Brain pericyte (primary cell): ENCODE measurements at places on chromosomes 16 and 17.

GRCh38 chr17:17723354-17724261 is 42.4 kb downstream of the RAI1 start:
- DNase-seq, result no peak

- no peak for DNase-seq
These were observed 22.1 kb downstream of the FCSK start for GRCh38 chr16:70476272-70477020.

DNA sequence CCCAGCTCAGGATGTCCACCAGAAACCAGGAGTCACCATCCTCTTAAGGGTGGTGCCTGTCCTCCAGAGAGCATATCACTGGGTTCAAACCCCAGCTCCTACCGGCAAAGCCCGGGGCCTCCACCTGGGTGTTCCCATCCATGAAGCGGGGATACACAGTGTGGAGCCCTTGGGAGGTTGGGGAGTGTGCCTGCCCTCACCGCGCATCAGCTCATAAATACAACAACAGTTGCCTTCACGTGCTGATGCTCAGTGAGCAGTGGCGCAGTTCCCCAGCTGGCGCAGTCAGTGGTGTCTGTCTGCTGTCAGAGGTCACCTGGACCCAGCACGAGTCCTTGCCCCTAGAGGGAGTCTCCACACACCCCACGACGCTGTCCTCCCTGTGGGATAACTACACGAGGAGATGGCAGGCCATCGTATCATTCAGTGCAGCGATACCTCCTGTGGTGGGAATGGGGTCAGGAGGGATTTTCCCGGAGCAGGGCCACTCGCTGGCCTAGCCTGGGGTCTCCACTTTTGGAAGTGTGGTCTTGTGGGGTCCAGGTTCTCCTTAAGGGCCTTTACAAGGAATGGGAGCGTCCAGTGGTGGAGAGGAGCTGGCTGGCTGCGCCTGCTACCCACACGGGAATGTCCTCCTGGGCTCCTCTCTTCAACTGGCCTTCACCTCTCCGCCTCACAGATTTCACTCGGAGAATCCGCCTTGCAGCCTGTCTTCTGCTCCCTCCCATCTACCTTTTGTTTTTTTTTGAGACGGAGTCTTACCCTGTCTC is 2.3 kb upstream of the ELOB start:
- DNase-seq, result no peak

- DNase-seq, result no peak
These were observed 4.0 kb downstream of the SLC35B1 start for GRCh38 chr17:49703557-49704277.

DNA sequence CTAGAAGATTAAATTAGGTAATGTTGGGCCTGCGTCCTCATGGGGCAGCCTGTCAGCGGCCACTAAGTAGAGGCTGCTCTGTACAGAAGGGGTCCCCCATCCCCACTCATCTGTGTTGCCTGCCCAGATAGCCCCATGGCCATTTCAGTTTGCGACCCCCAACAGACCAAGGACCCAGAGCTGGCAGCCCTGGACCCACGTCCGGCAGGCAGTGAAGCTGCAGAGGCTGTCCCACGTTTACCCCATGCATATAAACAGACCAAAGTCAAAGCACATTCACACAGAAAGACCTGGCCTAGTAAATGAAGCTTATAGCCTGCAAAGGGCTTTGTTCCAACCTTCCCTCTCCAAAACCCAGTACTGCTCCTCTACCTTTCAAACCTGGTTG is 4.6 kb downstream of the PDF start:
- DNase-seq, result no peak

- no peak for DNase-seq
These were observed 25.5 kb upstream of the ALKBH5 start for GRCh38 chr17:18158022-18158600.

DNA sequence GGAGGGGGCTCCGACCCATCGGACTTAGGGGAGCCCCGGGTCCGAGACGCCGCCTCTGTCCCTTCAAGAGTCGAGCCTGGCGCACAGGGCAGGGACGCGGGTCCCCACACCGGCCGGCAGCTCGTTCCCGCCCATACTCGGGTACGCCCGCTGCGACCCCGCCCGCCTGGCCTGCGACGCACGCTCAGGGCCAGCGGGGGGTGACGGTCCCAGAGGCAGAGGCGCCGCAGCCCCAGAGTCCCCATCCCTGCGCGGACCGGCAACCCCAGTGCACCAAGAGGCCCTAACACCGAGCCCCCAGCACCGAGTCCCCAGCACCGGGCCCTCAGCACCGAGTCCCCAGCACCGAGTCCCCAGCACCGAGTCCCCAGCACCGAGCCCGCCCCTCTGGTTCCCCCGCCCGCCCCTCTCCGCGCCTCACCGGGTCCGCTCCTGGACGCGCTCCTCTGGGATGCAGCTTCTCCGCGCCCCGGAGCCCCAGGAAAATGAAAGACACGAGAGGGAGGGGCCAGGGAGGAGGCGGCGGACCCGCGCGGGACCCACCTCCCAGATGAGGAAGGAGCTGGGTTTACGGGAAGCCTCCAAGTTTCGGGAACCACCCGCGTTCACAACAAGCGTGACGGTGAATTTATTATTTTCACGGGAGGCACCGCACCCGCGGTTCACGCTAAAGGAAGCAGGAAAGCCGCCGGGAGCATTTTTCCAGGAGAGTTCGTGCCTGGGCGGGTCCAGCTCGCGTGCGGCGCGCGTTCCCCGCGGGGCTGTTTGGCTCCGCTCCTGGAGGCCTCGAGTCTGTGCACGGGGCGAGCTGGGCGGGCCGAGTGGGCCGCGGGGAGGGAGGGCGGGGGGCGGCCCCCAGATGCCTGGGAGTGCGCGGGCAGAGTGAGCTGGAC is at the start of gene SECTM1:
Gene SECTM1, minus strand, starts transcription at position 488 of the 893 bp plus-strand sequence. CDS start 6,526 bp downstream, outside the sequence.
- DNase-seq, result no peak

DNA sequence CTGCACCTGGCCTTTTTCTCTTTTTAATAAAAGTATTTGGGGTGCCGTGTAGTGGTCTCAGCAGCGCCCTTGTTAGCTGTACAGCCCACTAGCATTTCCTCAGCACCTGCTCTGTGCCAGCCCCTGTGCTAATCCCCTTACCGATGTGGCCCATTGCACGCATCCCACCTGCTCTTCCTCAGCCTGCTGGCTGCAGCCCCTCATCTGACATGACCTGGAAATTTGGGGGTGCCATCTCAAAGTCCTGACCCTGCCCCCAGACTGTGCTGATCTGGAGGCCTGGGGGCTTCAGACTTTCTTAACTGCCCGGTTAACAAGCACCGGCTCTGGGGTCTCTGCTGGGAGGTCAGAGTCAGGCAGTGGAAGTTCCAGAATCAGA is 10.4 kb downstream of the GPRC5C start:
- no peak for DNase-seq

- no peak for DNase-seq
These were observed 40.5 kb upstream of the SKAP1 start for GRCh38 chr17:48470388-48471034.

DNA sequence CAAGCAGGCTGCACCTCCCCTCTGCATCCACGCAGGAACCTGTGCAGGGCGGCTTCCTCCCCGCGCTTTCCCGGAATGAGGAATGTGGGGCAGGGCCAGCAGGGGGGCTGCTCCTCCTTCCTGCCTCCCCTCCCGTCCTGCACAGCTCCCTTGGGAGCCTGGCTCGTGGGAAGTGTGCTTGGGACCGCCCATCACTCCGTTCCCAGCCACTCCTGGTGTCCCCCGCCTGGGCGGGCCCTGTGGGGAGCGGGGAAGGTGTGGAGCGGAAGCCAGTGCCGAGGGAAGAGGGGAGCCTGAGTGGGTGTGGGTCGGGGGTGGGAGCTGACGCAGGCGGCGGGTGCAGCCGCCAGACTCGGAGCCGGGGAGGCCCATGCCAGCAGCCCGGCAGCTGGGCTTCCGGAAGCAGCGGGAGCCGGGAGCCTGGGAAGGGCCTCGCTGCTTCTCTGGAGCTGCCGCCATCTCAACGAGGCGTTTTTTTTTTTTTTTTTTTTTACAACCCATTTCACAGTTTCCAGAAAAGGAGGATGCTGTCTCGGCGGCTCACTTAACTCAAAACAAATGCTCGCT is 24.1 kb downstream of the BAHCC1 start:
- peak; percentile 86 for DNase-seq

GRCh38 chr17:6592173-6592572 is 35.8 kb upstream of the PITPNM3 start:
- DNase-seq, result no peak

GRCh38 chr17:40916366-40916765 is 21.1 kb downstream of the KRT23 start:
- DNase-seq, result no peak

DNA sequence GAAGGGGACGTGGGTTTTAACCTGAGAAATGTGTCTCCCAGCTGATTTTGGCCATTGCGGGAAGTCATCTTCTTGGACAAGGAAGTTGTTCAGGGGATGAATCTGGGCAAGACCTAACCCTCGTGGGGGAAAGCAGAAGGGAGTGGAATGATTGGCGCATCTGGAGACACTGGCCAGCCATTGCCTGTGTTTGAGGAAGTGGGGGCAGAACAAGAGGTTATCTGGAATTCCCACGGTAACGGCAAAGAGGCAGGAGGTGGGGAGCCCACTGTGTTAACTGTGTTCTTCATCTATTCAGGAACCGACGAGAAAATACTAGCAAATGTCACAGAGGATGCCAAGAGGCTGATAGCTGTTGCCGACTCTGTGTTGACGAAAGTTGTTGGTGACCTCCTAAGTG is 66.9 kb downstream of the RNF213 start:
- DNase-seq, result no peak

- no peak for DNase-seq
These were observed 6.6 kb downstream of the VAT1 start for GRCh38 chr17:43015579-43015978.

- DNase-seq, result no peak
These were observed 48.2 kb downstream of the RAP1GAP2 start for GRCh38 chr17:2844416-2844815.

DNA sequence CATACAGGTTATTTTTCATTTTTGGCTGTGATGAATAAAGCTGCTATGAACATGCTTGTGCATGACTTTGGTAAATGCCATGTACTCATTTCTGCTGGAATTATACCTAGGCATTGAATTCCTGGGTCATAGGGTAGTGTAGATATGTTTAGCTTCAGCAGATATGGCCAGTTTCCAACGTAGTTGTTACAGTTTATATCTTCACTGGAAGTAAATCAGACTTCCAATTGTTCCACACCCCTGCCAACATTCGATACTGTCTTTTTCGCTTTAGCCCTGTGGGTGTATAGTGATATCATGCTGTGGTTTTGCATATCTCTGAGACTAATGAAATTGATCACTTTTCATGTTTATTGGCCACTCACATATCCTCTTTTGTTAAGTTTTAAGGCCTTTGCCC is 50.4 kb downstream of the ARHGAP27 start:
- no peak for DNase-seq

- DNase-seq, result no peak
These were observed 7.3 kb downstream of the ACACA start for GRCh38 chr17:37399265-37399803.

GRCh38 chr16:30746638-30747175 is 1.5 kb upstream of the PHKG2 start:
- DNase-seq, result no peak

DNA sequence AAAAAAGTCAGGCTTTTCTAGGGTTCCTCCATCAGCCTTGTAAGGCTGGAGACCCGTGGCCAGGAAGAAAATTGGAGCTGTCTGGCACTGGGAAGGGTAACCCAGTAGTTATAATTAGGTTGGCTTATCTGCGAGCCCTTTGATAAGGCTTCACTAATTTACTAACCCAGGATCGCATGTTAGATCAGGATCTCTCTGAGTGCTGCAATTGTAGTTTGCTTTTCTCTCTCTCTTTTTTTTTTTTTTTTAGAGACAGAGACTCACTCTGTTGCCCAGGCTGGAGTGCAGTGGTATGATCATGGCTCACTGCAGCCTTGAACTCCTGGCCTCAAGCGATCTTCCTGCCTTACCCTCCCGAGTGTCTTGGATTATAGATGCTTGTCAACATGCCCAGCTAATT is 17.0 kb downstream of the ABCC1 start:
- DNase-seq, result no peak

- DNase-seq, result no peak
These were observed 212.5 kb downstream of the KATNIP start for GRCh38 chr16:27762441-27762840.

DNA sequence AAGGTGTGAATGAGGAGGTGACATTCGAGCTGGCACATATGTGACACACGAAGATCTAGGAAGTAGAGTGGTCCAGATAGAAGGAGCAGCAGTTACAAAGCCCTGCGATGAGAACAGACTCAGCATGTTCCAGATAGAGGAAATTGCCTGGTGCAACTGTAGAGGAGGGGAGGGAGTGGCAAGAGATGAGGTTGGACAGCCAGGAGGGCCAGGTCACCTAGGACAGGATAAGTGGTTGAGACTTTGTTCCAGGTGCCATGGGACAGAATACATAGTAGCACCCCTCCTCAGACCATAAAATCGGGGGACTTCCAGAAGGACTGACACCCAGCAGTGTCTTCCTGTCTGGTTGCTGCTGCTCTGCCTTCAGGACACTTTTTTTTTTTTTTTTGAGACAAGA is 11.0 kb upstream of the CENPT start:
- DNase-seq, result no peak

DNA sequence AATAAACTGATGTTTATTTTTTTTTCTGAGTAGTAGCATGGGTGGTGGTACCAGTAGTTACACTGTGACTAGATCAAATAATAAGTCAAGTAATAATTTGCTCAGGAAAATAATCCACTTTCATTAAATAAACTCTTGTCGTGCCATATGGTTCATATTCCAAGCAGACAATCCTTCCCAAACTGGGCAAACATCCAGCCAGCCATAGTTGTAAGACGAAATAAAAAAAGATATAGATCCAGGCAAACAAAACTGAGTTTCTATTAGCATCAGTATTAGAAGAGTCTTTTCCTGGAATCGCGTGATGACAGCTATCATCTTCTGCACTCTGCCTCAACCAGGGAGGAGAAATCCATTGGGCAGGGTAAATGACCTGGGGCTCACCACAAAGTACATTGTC is 508.4 kb upstream of the GOT2 start:
- no peak for DNase-seq

- DNase-seq, result no peak
These were observed 296.7 kb upstream of the FOXF1 start for GRCh38 chr16:86213437-86214205.

DNA sequence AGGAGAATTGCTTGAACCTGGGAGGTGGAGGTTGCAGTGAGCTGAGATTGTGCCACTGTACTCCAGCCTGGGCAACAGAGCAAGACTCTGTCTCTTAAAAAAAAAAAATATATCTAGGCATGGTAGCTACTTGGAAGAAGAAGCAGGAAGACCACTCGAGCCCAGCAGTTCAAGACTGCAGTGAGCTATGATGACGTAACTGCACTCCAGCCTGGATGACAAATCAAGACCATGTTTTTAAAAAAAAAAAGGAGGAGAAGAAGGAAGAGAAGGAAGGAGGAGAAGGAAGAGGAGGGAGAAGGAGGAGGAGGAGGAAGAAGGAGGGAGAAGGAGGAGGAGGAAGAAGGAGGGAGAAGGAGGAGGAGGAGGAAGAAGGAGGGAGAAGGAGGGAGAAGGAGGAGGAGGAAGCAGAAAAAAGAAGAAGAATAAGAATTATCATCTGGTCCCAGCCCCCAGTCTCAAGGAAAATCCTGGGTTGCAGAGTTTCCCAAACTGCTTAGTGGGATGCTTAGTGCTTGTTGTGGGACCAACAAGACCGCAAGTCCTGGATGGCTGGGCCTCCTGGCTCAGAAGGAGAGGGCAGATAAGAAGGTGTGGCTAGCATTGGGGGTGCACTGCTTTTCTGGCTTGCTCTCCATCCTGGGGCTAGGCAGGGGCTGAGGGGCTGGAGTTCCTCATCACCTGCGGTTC is 3.7 kb upstream of the DRC7 start:
- DNase-seq, result no peak
